ENCODE measurements at places on chromosomes 2 and 18.

- no peak for DNase-seq
These were observed 788.4 kb downstream of the TSN start for GRCh38 chr2:122543815-122544214.

- DNase-seq = peak; percentile 55
These were observed 42.1 kb upstream of the GALR1 start for GRCh38 chr18:77207540-77207939.

DNA sequence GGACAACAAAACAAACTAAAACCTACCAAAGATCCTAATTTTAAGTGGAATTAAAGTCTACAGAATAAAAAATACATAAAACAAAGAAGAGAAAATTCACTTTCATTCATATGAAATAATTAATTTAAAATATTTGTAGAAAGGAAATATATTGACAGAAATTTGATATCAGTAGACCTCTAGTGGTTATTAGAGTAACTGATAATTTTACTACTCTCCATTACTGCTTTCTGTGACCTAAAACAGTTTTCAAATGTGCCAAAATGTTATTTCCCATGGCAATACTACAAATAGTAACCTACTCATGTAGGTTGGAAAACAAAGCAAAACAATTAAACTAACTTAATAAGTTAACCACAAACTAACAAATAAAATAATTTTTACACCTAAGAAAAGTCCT is 147.1 kb downstream of the NOL4 start:
- DNase-seq = no peak

- DNase-seq = no peak
These were observed 875.8 kb downstream of the EPHA4 start for GRCh38 chr2:220696280-220696669.

DNA sequence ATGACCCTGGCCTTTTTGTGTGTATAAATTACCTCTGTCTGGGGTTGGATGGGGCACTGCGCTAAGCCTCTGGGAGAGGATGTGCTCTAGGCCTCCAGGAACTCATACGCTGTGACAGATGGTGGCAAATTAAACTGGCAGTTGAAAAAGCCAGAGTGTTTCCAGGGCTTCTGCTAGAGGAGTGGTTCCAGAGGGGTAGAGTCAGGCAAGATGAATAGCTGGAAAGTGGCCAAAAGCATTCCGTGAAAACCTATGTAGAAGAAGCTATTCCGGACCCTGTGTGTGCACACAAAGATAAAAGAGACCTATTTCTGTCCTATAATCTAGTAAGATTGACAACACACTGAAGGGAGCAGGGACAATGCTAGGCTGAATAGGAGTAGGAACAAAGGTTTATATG is 84.8 kb downstream of the ACTR3 start:
- DNase-seq = no peak

GRCh38 chr2:85502720-85503119 is 36.2 kb upstream of the MAT2A start:
- no peak for DNase-seq

DNA sequence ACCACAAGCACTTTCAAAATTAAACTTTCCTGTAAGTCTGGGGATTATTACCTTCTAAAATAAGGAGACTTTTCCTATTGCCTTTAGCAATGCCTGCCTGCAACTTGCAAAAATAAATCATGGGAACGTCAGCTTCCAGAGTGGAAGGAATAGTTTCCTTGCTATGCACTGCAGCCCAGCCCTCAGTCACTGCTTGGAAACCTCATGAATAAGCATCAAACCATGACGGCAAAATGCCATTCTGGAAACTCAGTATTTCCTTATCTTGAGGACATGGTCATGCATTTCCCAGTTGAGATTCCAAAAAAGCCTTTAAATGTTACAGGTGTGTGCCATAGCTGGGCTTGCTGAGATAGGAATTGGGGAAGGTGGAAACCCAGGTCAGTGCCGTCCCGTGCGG is 84.2 kb upstream of the OTOS start:
- no peak for DNase-seq

DNA sequence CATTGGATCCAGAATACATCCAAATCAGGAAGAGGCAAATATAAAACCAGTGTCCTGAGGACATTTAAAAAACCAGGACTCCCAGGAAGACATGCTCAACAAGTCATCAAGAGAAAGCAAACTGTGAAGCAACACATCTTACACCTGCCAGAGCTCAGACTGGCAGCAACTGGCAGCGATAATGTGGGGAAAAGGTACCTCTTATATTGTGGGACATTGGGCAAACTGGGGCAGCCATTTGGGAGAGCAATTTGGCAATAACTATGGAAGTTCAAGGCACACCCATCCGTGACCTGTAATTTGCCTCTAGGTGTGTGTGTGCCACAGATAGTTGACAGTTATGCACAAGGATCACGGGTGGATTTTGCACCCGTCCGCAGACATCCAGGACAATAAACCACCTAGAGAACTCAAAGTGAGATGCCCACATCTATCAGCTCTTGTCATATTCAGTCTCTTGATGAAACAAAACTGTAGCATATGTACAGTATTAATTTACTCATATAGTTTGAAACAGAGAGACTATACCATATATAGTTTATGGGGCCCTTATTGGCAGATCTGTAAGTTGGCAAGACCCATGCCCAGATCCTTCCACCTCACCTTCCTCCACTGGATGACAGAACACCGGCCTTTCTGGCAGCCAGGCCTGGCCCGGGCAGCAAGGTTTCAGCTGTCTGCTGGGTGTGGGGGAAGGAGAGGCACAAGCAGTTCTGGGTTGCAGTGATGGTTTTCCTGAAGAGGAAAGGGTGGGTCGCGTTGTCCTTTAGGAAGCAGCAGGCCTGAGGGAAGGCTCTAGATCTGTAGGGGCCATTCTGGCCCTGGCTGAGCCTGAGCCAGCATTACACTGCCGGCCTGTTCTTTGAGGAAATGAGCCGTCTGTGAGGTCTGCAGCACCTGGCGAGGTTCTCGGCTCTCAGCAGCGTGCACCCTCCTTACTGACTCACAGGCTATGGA is 18.8 kb downstream of the HJURP start:
- no peak for DNase-seq

GRCh38 chr2:121877366-121877765 is 121.9 kb downstream of the TSN start:
- DNase-seq = no peak

DNA sequence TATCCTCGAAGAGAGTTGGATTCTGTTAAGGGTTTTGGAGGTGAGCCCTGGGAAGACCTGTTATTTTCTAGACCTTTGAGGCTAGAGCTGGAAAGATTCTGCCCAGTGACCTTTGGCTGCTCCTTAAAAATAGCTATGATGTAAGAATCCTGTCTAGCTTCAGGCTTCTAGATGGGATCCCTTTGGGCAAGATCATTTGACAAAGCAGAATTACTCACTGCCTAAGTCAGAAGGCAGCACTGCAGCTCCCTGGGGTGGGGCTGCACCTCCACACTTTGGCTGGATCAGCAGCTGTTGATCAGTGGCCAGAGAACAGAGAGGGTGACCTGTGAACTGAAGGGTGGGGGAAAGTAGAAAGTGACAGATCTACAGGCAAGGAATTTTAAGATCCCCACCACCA is 103.8 kb downstream of the ASAP2 start:
- no peak for DNase-seq

- DNase-seq = no peak
These were observed 4.3 kb downstream of the CASP8 start for GRCh38 chr2:201264472-201265173.

GRCh38 chr18:44186001-44186400 is 494.7 kb upstream of the SETBP1 start:
- DNase-seq = no peak

GRCh38 chr18:3212657-3213056 is 7.1 kb downstream of the MYOM1 start:
- no peak for DNase-seq

GRCh38 chr2:188976545-188977268 is 2.5 kb downstream of the COL3A1 start:
- DNase-seq = no peak

- DNase-seq = no peak
These were observed 21.6 kb upstream of the TRIB2 start for GRCh38 chr2:12694990-12695774.

GRCh38 chr18:37577051-37577611 is 11.5 kb upstream of the CELF4 start:
- DNase-seq = no peak

DNA sequence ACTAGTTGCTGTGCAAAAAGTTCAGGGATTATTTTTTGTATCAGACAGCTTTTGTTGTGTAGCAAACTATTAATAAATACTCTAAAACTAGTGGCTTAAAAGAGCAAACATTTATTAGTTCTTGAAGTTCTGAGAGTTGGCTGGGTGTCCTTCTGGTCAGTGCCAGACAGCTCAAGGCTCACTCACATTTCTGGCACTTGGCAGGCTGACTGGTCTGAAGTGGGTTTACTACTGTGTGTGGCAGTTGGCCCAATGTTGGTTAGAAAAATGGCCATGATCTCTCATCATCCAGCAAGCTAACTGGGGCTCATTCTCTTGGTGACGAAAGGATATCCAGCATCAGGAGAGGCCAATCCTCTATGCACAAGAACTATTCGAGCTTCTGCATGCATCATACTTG is 71.4 kb upstream of the ZNF385B start:
- no peak for DNase-seq

DNA sequence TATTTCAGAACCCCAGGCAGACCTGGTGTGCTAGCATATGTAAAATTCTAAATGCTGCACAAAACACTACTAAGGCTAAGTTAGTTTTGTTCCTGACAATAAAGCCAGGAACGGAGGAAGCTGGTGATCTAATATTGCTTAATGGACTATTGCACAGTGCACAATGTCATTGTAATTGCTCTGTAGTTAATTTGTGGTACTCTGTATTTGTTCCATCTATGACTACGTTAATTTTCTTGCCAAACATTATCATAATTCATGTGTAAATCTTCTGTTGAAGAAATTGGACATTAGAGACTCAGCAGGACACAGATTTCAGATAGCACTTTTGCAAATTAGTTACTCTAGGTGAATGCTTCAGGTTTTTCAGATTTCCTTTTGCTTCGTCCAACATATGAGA is 232.3 kb downstream of the RIT2 start:
- DNase-seq = no peak

DNA sequence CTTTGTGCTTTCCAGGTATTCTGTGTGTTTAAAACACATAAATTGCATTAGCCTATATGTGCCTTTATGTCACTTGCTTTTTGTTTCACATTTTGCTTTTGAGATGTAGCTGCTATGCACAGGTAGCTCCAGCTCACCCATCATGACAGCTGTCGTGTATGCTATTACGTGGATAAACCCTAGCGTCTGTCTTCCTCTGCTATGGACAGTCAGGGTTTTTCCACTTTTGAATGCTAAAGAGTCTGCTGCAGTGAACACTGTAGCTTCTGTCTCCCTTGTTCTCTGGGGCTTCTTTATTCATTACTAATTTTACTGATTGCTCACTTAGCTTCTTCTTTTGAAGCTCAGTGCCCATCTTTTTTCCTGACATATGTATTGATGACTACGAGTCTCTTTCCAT is 24.7 kb upstream of the MBP start:
- no peak for DNase-seq

- no peak for DNase-seq
These were observed 32.5 kb downstream of the PNO1 start for GRCh38 chr2:68189991-68190784.

- no peak for DNase-seq
These were observed 5.5 kb downstream of the CYRIA start for GRCh38 chr2:16660114-16660513.

DNA sequence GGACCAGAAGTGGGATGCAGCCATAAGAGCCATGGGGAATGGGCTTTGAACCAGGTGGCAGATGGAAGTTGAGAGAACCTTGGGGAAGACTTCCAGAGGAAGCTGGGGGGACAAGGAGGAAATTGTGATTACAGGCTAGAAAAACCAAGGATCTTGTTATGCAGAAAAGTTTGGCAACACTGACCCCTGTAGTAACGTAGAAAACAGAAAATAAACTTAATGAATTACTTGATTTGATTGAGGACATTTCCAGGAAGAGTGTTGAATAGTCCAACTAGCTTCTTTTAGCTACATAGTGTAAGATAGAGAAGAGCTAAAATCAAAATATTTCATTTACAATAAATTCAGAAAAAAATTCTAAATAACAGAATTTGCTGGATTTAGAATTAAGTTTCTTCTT is 91.9 kb upstream of the GPC1 start:
- no peak for DNase-seq

- no peak for DNase-seq
These were observed 19.1 kb downstream of the MSH2 start for GRCh38 chr2:47422016-47422415.

GRCh38 chr2:225479386-225479785 is 79.9 kb downstream of the NYAP2 start:
- no peak for DNase-seq

DNA sequence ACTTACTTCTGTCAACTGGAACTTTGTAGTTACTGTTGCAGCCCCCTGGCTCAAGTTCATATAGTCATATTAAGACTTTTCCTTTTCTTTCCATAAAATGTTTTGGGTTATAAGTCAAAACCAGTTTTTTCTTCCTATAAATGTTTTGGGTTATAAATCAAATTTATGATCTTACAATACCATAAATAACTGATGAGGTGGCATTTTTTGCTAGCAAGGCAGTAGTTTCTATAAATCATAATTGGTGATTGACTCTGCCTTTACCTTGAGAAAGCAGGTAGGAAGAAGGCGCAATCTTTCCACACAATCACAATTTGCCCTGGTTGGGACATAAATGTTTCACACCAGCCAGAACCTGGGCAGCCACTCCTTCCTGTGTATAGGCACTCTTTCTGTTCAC is 5.1 kb upstream of the DYTN start:
- DNase-seq = no peak

- DNase-seq = no peak
These were observed 239.8 kb downstream of the PDE11A start for GRCh38 chr2:177832611-177833433.

- no peak for DNase-seq
These were observed 267.8 kb upstream of the TRIB2 start for GRCh38 chr2:12448846-12449505.

GRCh38 chr2:174731546-174731945 is 32.7 kb downstream of the CHRNA1 start:
- no peak for DNase-seq

- DNase-seq = no peak
These were observed 4.2 kb upstream of the PROC start for GRCh38 chr2:127413782-127414637.

GRCh38 chr2:45545943-45546342 is 65.1 kb downstream of the SRBD1 start:
- DNase-seq = no peak

GRCh38 chr2:165745916-165746315 is 48.1 kb downstream of the GALNT3 start:
- no peak for DNase-seq

- peak; percentile 80 for DNase-seq
These were observed 16.9 kb downstream of the LCT start for GRCh38 chr2:135820003-135820618.

DNA sequence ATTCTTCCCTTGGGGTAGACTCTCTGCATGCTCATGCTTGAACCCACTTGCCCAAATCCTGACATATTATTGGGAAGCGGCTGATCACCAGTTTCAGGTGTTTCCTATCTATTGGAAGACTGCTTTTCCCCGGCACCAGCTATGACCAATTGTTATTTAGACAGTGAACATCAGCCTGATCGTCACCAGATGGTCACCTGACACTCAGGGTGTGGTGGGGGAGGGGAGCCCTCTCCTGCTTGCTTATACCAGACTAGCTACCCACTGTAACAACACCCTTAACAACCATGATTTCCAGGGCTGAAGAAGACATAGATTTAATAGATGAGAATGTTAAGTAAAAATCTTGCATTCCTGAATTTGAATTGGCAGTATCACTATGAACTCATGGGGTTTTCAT is 44.3 kb downstream of the RBM43 start:
- no peak for DNase-seq

All from NCI-H510A treated with DMSO at 0.1 percent for 48 hours (cell line).